ENCODE measurements at places on chromosomes 2 and 18.

DNA sequence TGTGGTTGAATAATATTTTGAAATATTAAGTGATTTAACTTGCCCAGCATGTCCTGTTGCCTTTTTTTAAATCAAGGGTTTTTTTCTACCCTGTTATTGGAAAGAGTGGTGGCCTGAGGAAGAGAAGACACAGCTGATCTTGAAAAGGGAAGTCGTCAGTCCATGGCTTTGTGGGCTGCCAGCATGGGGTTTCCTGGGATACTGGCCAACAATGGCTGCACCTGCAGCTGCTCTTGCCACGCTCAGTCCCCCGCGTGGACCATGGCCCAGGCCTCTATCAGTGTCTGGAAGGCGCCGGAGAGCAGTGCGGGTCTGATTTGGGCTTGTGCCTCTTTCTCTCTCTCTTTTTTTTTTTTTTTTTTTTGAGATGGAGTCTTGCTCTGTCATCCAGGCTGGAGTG is 99.3 kb downstream of the ASB1 start:
- no peak for DNase-seq

- no peak for DNase-seq
Observed at GRCh38 chr2:11366326-11366741, 21.9 kb upstream of the ROCK2 start.

DNA sequence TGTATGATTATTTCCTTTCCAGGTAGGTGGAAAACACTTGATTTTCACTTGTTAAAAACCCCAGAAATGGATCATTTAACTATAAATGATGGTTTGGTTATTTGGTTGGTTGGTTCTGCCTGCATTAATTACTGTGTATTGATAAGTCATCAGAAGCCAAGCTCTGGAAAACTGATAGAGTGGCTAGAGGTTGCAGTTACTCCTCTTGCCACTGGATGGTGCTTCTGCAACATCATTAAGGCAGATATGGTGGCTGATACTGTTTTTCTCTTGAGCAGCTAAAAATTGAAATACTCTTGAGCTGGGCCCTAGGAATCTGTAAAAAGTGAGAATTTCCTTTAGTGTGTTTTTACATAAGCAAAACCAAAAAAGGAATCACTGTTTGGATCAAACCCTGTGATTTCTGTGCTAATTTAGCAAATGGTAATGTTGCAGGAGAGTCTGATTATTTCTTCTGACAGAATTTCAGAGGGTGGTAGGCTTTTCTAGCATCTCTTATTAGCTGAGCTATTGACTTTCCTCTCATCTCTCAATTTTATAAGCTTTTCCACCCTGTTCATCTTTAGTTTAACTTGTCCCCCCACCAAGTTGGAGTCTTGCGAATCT is 54.3 kb downstream of the RAB10 start:
- peak; percentile 33 for DNase-seq

DNA sequence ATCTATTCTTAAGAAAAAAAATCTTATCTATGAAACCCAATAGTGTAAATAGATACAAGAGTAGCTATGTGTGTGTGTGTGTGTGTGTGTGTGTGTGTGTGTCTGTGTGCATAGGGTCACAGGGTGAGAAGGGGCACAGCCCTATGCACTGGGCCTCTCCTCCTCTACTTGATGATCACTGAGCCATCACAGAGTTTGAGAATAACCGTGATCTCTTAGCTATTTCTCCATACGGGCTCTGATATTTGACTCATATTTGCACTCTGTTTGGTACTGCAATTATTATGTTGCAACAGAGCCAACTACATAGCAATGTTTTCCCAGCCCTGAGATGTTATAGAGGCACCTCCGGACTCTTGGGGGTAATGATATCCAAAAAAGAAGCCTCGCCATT is 28.8 kb upstream of the SLC40A1 start:
- DNase-seq, result no peak

GRCh38 chr2:182321096-182321495 is 105.7 kb downstream of the PDE1A start:
- no peak for DNase-seq

DNA sequence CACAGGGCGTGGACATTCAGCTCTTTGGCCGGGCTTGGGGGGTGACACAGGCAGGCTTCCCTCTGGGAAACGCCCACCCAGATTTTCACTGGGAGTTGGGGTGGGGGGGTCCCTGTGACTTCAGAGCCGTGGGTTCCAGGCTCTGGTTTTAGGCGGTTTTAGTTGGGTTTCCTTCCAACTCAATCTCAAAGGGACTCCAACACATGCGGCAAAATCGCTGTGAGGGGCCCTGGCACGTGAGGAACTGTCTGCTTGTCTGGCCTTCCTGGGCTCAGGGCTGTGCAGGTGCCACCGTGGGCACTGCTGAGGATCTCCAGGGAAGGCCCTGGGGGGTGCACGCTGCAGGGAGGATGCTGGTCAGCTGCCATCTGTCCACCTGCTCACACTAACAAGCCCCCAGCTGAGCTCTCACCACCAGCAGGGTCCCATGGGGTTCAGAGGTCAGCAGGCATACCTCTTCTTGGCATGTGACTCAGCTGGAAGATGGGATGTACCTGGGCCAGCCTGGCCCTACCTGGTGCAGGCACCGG is 11.7 kb downstream of the HS6ST1 start:
- no peak for DNase-seq

DNA sequence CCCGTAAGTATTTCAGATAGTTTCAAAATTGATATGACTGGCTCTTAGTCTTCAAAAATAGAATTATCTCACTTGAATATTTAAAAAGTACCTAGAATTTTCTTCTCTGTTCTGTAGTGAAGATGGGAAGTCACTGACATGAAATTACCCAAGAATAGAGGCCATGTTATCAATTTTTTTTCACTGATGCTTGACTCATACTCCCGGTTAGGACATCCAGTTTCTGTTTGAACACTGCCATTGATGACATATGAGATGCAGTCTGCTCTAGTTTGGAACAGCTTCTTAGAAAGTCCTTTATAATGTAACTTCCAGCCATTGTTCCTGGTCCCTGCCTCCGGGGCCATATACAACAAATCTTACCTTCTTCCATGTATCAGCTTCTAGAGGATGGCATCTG is 26.0 kb downstream of the MAP3K20 start:
- no peak for DNase-seq

Measured in NCI-H1436 (cell line).